ENCODE measurements at places on chromosomes 6 and 20. TPM values are rescaled to one million over a fixed set of nuclear protein-coding genes. Genes with fewer than 3 reads are reported as not detected.
A peak's percentile ranks its signal among the peaks of the same experiment; 100 is the strongest.

Gene SYNJ2
- total RNA-seq, result 28.6 TPM

Gene MAN1A1
- total RNA-seq, result 33.4 TPM

Gene TINAG
- total RNA-seq, result not detected

Gene ERMARD
- 15.6 TPM for total RNA-seq

DNA sequence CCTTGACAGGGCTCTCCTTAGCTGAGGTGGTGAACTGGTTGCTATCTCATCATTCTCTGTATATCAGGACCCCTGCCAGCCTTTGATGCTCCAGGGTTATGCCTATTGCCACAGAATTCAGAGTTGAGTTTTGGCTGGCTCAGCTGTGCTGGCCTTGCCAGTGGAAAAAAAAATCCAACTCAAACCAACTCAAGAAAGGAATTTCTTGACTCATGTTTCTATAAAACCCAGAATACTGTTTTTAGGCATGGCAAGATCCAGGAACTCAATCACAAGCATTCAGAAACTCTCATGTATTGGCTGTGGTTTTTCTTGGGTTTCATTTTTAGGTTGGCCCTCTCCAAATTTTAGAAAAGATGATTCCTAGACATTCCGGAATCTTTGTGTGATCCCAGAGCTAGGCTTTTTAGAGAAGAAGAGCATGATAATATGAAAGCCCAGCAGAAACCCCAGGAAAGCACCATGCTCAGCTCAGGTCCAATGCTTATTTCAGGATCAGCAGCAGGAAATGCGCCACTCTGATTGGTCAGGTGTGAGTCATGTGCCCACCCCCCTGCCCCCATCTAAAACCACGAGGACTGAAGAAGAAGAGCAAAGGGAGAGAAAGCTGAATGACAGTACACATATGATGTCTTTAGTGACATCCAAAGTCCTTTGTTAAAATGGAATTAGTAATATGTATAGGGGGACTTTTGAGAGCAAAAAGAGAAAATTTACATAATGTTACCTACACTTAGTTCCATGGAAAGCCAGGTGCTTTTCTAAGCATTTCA, 122.9 kb downstream of the RNF144B start:
- DNase-seq, result peak; percentile 55
- H3K4me1 ChIP-seq, result peaks cover 11% of the 10 kb centered on the region
- H3K27ac ChIP-seq, result peak overlapping the region; percentile 27

DNA sequence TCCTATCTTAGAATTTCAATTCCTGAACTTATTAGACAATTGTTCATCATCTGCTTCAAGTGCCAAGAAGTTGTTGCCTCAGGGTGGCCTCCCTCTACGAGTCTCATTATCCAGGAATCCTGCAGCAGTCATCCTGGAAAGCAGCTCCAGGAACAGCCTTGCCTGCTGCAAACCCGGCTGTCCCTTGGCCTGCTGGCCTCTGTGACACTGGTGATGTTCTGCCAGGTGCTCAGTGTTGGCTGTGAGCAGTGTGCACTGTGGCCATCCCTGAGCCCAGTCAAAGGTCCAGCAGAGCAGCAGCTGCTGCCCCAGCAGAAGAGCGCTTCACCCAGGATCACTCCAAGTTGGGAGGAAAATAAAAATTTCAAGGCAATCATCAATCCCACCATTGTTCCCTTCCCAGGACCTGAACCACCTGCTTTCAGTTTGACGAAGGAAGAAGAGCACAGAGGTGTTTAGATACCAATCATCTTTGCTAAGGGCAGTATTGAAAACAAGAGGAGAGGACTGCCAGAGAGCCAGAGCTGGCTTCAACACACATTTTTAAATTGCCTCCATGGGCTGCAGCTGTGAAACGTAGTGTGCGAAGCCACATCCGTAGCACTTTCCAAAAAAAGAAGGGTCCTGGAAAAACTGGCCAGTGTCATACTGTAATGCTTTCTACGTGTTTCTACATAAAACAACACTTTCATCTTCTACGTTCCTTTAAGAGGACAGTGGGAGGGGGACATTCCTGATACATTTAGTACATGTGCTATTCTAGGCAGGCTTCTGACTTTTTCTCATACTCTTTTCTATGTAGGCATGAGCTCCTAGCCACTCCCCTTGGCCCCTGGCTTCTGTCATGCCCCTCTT, 7.2 kb upstream of the FAM50B start:
- H3K4me3 ChIP-seq, result peak overlapping the region; percentile 15
- peak; percentile 95 for DNase-seq
- peak overlapping the region; percentile 81 for H3K27ac ChIP-seq
- H3K36me3 ChIP-seq, result no peaks in the 10 kb centered on the region
- H3K27me3 ChIP-seq, result no peaks in the 10 kb centered on the region

DNA sequence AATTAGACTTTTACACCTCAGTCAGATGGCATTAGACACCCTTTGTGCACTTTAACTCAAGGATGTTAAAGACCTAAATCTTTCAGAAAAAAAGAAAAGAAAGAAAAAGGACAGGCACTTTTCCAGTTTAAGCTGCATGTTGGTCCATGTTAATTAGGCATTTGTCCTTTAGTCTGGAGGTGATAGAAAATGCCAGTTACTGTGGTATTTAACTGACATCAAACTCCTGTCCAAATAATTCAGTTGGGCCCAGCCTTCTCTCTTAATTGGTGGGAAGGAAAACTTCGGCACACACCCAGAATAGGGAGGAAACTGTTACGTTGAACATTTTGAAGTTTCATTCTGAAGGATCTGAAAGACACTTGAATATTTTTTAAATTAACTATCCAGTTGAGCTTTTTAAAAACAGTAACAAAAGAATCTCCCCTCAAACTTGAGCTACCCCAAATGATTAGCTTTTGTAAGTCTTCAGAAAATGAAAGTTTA, 30.3 kb downstream of the RREB1 start:
- no peaks in the 10 kb centered on the region for H3K36me3 ChIP-seq
- H3K4me3 ChIP-seq, result peak overlapping the region; percentile 65
- DNase-seq, result peak; percentile 44
- no peaks in the 10 kb centered on the region for H3K27me3 ChIP-seq
- peak overlapping the region; percentile 83 for H3K27ac ChIP-seq

DNA sequence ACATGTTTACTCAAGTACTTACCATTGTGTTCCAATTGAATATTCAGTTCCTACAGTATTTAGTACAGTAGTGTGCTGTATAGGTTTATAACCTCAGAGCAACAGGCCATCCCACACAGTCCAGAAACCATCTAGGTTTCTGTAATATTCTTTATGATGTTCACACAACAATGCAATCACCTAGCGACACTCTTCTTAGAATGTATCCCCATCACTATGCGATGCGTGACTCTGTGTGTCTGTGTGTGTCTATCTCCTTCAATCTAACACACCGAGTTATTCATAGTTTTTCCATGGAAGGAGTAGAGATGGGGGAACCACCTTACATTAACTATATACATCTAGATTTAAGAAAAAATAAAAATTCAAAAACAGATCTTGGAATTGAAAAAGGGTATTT, 161.7 kb downstream of the INSM1 start:
- no peaks in the 10 kb centered on the region for H3K4me1 ChIP-seq
- DNase-seq, result no peak
- no peaks in the 10 kb centered on the region for H3K36me3 ChIP-seq
- H3K27me3 ChIP-seq, result no peaks in the 10 kb centered on the region
- H3K27ac ChIP-seq, result no peak overlapping the region

DNA sequence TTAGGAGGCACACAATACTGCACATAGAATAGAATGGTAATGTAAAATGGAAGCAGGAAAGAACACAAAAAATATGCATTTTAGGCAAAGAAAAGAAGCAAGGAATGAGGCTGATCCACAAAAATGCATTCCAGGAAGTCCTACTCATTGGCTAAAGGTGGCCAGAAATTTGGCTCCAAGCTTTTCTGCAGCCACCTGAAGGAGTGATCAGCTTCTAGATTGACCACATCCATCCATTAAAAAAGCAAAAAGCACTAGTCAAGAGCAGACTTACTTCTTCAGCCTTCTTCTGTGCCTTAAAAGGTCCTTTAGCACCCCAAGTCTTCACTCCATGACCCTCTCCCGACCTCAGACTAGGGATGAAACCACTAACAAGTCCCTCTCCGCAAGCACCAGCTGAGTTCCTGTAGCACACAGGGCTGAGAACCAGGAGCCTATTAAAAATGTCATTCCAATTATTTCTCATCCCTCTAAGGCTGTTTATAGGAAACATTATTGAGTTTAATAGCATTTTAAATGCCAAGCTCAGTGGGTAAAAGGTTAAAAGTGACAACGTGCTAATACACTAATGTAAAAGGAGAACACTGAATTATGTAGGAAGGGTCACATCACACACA, 36.5 kb downstream of the TRAM2 start:
- no peaks in the 10 kb centered on the region for H3K36me3 ChIP-seq
- peak; percentile 54 for DNase-seq
- H3K27ac ChIP-seq, result peak overlapping the region; percentile 87
- H3K4me1 ChIP-seq, result peaks cover 99% of the 10 kb centered on the region

- H3K27ac ChIP-seq, result peak overlapping the region; percentile 74
- no peaks in the 10 kb centered on the region for H3K27me3 ChIP-seq
- H3K36me3 ChIP-seq, result no peaks in the 10 kb centered on the region
- DNase-seq, result peak; percentile 78
- no peak overlapping the region for H3K4me3 ChIP-seq
- H3K4me1 ChIP-seq, result peaks cover 47% of the 10 kb centered on the region
These were observed 92.4 kb downstream of the GJA10 start for GRCh38 chr6:89986650-89987074.

DNA sequence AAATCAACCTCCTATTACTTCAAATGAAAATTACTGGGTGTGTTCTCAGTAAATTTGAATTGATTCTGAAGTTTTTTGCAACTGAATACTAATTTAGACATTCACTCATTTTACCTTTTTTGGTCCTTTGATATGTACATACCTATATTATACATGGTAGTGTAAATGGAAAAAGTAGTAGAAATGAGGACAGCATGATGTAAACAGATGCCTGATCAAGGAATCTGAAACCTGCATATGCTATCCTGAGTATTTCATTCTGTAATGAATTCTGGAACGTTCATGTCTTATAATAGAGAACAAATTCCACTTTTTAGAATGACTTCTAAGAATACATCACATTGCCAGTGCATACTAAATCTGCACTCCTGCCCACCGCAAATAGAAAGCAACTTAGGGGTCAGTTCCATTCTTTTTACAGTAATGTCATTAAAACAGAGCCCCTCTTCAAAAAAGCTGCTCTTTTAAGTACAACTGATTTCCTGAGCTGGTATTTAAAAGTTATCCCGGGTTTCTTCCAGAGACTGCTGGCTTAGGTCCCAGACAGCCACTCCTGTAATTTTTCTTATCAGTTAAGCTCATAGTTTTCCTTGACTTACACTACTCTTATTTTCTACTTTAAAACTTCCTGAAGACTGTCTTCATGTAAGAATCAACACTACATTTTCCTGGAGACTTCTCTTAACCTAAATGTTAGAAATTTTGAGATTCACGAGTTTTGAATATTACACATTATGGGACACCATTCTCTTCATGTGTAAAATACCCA, 48.4 kb downstream of the MAP3K7 start:
- no peak overlapping the region for H3K4me3 ChIP-seq
- peak overlapping the region; percentile 66 for H3K27ac ChIP-seq
- peaks cover 29% of the 10 kb centered on the region for H3K36me3 ChIP-seq

DNA sequence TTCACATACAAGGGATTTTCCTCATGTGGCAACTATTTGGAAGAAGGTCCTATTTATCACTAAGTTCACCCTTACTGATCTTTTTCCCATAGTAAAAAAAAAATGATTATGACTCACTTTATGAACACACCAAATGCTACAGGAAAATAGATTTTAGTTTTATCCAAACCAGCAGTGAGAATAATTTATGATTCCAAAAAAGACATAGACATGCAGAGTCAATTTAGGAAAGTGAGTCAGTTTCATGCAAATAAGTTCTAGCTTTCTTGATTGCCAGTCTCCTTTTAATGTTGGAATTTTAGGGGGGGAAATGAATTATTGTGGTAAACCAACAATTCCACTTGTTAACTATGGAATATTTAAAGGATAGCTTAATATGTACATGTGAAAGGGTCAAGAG, 64.0 kb upstream of the RNF146 start:
- H3K4me3 ChIP-seq, result no peak overlapping the region
- no peaks in the 10 kb centered on the region for H3K36me3 ChIP-seq
- peak overlapping the region; percentile 83 for H3K27ac ChIP-seq
- peak; percentile 36 for DNase-seq
- no peaks in the 10 kb centered on the region for H3K27me3 ChIP-seq
- peaks cover 54% of the 10 kb centered on the region for H3K4me1 ChIP-seq

All from GM23248 (cell line).